Adrenal gland (tissue), 19 donors: ENCODE measurements at places on chromosomes 7 and 10.

- no peak for DNase-seq
These were observed 19.3 kb downstream of the VIPR2 start for GRCh38 chr7:159125104-159125954.

GRCh38 chr10:18351421-18351820 is 211.2 kb downstream of the CACNB2 start:
- no peak for DNase-seq

- DNase-seq, result no peak
These were observed 2.6 kb downstream of the PRPF18 start for GRCh38 chr10:13589316-13589715.

DNA sequence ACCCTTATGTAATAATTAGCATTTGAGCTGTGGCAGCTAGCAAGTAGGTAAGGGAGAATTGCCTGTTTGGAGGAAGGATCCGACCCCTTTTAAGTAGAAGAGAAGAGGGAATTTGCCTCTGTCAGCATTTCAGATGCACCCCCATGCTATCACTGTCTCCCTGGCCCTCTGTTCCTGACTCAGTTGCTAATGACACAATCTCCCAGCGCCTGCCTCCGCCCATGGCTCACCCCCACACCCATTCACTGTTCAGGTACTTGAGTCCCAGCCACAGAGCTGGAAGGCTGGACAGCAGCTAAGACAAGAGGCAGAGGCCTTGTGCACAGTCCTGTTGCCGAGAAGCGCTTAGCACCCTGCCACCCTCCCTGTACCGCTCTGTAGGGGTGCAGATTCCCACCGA is 512.3 kb upstream of the GALNT17 start:
- no peak for DNase-seq

- no peak for DNase-seq
These were observed 65.2 kb downstream of the CREB3L2 start for GRCh38 chr7:137936509-137937201.

- no peak for DNase-seq
These were observed 1191.9 kb downstream of the CNTNAP2 start for GRCh38 chr7:147308539-147308938.

DNA sequence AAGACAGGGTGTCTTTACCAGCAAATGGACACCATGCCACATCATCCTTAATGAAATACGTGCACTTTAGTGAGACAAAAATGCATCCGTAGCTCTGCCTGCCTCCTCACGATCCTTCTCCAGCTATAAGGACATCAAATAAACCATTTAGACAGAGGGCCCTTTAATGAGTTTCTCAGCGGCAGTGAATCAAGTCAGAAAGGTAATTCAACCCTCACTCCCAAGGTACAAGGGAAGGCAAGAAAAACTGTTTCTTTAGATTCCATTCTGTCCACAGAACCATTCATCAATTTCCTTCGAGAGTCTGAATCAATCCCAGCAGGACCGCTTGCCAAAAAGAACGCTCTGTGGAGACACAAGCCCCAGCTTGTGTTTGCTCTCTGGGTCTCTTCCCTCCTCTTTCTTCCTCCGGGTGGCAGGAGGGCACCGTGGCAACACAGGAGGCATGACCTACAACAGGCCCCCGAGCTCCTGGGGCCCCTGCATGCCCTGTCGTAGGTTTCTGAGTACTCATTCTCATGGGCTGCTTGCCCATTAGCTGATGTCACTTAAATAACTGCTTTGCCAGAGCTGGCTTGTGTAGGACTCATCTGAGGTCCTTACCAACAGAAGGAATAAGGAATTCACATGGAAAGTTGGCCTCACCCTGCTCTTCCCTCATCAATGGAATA is 297.8 kb upstream of the PRKCQ start:
- DNase-seq, result no peak

- no peak for DNase-seq
These were observed 3.4 kb downstream of the NSUN6 start for GRCh38 chr10:18647945-18648344.

DNA sequence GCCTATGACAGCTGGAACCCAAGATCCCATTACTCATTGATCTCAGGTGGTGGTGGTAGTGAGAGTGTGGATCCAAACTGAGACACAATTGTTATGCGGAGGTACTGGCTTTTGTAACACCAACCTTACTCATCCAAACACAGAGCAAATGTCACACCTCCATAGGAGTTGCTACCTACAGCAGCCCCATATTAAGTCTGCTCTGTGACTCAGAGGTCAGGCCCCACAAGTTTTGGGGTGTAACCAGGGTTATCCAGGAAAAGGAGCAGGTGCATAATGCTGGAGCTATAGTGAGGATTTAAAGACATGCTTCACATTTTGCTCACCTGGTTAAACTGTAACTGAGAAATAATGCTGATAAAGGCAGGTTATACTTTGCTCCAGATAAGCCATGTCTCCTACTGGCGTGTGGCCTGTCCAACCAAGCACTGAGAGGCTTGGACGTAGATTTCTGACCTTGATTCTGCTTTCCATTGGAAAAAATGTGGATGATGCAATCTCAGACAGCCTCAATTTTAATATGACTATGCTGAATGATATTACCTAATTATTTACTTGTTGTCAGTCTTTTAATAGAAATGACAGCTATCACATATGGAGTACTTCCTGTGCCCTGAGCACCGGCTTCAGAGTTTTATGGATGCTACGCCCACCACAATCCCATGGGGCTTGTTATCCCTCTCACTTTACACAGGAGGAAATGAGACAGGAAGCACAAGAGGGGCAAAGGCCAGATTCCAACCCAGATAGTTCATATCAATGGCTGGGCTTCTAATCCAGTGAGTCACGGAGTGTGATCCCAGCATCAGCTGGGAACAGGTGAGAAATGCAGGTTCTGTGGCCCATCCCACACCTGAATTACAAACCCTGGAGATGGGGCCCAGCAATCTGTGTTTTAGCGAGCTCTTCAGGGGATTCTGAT is 181.3 kb downstream of the CHN2 start:
- peak; percentile 27 for DNase-seq

- DNase-seq, result no peak
These were observed 61.6 kb downstream of the PRSS58 start for GRCh38 chr7:142196066-142196840.

GRCh38 chr10:53260213-53260612 is 487.6 kb upstream of the MBL2 start:
- no peak for DNase-seq

DNA sequence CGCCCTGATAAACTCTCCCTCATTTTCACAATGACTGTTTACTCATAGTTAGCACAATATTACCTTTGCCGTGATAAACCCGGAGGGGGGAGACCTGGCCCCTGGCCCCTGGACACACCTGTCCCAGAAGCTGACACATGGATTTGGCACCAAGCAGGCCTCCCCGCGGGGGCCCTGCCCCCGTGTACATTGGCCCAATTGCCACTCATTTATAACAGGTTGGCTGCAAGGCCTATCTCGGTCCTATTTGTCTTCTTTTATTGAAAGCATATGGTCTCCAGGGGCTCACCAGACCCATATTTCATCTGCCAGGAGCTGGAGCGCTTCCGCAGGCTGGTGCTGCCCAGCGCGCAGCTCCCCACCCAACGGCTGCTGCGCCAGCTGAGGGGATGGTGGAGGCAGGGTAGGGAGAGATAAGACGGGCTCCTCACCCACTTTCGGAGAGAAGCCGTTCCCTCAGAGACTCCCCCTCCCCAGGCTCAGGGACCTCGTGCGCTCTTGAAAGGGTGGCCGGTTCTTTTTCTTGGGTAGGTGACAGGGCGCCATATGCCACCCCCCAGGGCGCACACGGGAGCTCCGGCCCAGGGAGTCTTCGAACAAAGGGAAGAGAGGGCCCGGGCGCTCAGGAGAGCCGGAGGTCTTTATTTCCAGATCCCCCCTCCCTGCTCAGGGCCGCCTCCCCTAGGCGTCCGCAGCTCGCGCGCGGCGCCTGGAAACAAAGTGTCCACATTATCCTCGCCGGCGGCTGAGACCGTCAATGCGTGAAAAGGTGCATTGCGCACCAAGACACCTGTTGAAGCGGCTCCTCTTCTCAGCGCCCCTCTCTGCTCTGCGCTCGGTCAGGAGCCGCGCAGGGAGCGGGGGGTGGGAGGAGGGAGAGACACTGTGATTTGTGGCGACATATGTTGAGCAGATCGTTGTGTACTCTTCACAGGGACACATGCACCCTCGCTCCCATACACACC is 4.3 kb upstream of the NEUROG3 start:
- DNase-seq, result no peak

- no peak for DNase-seq
These were observed 8.4 kb downstream of the PROSER2 start for GRCh38 chr10:11831520-11831951.
